ENCODE measurements at places on chromosomes 5 and 9.

- no peak for DNase-seq
Measured at GRCh38 chr9:110114859-110115201, 93.1 kb downstream of the C9orf152 start.

- DNase-seq: no peak
Measured at GRCh38 chr9:94145640-94146039, 61.4 kb downstream of the PTPDC1 start.

GRCh38 chr5:95411474-95411873 is 20.3 kb downstream of the FAM81B start:
- no peak for DNase-seq

DNA sequence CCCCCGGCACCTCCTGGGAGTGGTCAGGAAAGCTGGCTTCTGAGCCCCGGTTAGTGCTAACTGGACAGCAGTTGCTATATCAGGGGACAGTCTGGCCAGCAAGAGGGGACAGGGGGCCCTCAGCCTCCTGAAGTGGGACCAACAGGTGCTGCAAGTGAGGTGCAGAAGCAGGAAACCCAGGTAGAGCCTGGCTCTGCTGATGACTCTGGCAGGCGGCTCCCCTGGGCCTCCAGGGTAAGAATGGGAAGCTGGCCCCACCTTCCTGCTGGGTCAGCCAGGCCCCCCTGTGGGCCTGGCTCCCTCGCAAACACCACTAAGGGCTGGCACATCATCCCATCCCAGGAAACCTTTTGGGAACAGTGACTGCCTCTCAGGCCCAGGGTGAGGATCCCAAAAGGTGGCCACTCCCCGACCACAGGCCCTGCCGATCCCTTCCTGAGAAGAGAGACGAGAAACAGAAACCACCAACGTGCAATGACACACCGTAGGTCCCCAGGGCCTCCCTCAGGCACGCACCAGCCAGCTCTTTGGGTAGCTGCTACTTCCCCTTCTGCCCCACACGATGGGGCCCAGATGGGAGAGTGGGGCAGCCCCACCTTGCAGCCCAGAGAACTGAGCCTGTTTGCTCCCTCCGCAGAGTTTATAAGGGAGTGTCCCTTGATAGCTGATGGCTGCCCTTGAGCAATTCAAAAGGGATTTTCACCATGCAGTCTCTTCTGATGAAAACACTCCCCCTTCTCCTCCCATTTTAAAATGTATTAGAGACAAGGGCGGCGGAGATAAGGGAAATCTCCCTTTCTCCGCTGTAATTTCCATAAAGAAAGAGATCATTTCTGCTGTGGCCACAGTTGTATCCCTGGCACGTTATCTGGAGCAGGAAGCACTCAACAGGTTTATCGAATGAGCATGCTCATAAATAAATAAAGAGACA is 76.8 kb downstream of the STK10 start:
- DNase-seq: no peak

- DNase-seq: no peak
Measured at GRCh38 chr5:77031891-77032290, 1.7 kb downstream of the AGGF1 start.

DNA sequence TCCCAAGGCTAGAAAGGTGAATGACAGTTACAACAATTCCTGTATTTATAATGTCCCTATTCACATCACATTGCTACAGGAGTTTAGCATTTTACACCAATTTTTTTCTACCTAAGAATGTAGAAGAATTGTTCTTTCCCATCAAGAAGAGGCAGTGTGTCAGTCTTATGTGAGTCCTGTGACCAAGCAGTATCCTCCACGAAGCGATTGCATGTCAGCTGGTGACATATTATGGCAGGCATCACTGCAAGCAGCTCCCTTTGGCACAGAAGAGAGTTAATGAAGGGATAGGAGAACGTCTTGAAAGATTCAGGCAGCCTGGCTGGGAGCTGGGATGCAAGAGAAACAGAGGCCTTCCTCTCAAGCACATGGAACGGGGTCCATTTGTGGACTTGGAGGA is 199.8 kb downstream of the SMC2 start:
- no peak for DNase-seq
